Spinal cord (tissue), 10 donors: ENCODE measurements at places on chromosomes 11 and 22. TPM values are rescaled to one million over a fixed set of nuclear protein-coding genes. Genes with fewer than 3 reads are reported as not detected.

- DNase-seq: no peak
Observed at GRCh38 chr11:117828611-117829368, 4.2 kb upstream of the FXYD2 start.

- no peak for DNase-seq
Observed at GRCh38 chr11:62444236-62444833, 25.5 kb downstream of the SCGB1A1 start.

- DNase-seq: no peak
Observed at GRCh38 chr11:124481365-124482323, 36.1 kb upstream of the OR8B8 start.

- DNase-seq: no peak
Observed at GRCh38 chr11:131606811-131607335, 236.5 kb downstream of the NTM start.

- no peak for DNase-seq
Observed at GRCh38 chr11:119796363-119797060, 67.5 kb upstream of the NECTIN1 start.

DNA sequence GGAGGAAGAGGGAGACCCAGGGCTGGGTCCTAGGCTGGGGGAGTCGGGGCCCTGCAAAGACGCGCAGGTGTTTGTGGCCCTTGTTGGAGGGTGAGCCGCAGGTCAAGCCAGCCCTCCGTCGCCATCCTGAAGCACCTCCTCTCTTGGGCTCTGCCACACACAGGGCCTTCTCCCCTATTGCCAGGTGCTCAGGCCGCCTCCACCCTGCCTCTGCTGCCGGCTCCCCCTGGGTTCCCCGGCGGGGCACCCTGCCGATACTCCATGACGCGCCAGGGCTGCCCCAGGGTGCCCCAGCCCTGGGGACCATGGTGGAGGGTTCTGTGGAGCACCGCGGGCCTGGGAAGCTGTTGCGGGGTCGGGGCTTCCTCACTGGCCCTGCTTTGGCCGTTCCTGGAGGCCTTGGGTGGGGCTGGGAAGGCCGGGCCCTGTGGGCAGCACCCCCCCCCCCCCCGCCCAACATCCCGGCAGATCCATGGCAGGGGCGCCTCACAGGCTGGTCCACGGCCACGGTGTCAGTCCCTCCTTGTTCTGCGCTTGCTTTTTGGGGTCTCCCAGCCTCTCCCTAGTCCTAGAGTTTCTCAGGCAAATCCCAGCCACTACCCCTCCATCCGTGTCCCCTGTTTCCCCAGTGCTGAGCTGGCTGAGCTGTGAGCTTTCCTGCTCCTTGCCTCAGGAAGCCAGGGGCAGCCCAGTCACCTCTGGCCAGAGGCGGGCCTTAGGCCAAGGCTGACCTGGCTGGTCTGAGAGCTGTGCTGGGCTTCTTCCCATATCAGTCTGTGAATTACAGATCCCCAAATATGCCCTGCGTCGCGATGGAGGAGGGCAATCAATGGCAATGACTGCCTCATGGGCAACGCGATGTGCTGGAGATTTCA is 2.3 kb upstream of the ADORA2A start:
- DNase-seq: no peak

GDPD4 gene
- total RNA-seq: not detected

OR5J2 gene
- total RNA-seq: not detected

CDC45 gene
- 7.9 TPM for total RNA-seq

SCGB1C1 gene
- not detected for total RNA-seq

OR52A5 gene
- 0.06 TPM for total RNA-seq
